ENCODE measurements at places on chromosomes 1 and 21.

GRCh38 chr1:88036345-88037014 is 647.6 kb upstream of the PKN2 start:
- no peak for DNase-seq

DNA sequence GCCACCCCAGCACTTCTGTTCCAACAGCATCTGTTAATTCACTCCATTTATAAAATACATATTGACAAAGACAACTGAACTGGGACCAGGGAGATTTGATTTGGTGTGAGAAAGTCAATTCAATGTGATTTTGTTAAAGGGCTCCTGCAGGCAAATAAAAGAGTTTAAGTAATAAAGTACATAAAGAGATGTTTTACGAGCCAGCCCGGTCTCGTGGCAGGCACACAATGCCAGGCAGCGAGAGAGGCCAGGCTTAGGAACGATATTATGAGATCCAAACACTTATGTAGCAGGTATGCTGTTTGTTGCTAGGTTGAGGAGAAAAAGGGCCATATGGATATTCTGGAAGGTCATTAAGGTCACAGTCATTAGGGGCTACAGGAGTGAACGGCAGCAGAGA is 227.1 kb downstream of the KCTD3 start:
- DNase-seq, result no peak

- peak; percentile 41 for DNase-seq
These were observed 53.3 kb downstream of the TOR1AIP2 start for GRCh38 chr1:179824265-179824664.

DNA sequence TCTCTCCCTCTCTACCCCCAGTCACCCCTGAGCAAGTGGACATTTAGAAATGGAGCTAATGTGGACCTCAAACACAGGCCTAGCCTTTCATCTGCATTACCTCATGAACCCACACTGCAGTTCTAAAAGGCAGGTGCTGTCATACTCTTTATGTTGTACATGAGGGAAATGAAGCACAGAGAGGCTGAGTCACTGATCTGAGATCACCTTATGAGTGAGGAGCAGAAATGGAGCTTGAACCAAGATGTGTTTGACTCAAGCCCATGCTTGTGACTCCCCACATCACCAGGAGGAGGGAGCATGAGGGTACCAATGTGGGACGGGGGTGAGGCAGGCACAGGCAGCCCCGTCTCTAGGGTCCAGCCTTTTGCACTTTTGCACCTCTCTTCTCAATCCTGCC is 702.8 kb downstream of the PTPRU start:
- DNase-seq, result no peak

- no peak for DNase-seq
These were observed 11.5 kb upstream of the HCRTR1 start for GRCh38 chr1:31605908-31606427.

GRCh38 chr1:232587141-232588008 is 42.6 kb downstream of the SIPA1L2 start:
- DNase-seq, result no peak

DNA sequence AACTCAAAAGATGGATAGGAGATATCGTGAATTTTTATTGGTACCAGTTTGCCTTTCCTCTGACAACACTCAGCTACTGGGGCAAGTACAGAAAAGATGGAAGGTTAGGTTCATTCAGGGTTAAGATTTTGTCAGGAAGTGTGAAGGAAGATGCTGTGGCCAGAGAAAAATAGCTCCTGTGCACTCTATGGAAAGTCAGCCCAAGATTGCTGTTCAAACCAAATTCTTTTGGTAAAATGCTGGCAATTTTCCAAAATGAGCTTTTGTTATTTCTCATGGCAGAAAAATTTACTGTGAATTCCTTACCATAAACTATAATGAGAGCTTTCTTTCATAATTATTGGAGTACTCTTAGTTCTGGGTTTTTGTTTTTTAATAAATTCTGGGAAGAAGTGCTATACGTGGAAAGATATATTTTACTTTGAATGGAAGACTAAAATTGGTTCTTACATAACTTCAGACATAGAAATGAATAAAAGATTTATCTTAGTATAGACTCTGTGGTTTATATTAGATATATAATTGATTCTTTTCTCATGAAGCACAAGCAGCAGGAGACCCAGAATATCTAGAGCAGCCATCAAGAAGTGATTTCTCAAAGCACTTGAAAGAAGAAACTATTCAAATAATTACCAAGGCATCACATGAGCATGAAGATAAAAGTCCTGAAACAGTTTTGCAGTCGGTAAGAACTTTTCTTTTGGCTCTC is 112.2 kb downstream of the USP25 start:
- no peak for DNase-seq

DNA sequence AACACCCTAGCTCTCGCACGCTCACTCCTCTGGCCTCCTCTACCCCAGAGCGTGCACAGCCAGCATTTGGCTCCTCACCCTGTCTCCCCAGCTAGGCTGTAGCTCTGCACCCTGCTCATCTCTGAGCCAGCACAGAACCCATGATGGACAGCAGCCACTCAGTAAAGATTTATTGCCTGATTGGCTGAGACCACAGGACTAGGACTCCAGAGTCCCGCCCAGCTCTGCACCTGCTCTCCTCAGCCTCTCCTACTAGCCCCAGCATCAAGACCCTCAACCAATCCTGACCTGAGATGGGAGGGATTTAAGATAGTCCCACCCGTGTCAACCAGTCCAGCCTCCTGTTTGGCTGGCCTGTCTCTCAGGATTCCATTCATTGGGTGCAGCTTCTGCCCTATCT is 9.3 kb downstream of the C1QB start:
- no peak for DNase-seq

DNA sequence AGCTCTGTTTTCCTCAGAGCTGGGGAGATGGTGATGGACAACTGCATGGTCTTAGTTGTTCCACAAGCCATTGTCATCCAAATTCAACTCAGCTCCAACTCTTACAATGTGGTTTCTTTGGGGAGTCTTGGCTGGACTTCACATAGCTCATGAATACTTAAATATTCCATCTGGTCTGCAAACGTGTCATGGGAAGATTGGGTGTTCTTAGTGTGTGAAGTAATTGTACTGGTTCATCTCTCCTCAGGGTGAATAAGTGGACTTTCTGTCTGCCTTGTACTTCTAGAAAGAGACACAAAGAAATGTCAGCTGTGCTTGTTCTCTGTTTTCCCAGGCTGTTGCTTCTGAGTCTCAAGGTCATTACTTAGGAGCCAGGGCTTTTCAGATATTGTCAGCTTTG is 106.6 kb downstream of the VPS13D start:
- DNase-seq, result no peak

- peak; percentile 79 for DNase-seq
These were observed 22.2 kb upstream of the HPDL start for GRCh38 chr1:45304311-45305081.

DNA sequence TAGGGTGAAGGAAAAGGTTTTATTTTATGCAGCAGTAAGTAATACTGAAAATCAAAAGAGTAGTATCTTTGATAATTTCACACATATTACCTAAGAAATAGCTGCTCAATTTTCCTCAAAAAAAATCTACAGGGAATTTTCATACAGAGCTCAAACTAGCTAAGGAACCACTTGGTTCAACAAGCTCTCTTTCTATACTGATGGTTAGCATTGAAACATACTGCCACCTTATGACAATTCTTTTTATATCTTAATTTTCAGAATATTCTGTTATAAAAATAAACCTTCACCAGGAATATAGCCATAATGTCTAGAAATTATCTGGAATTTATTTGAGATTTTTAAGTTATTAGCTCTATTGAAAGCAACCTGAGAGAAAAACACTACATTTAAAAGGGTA is 142.1 kb downstream of the DPYD start:
- DNase-seq, result no peak

GRCh38 chr1:243179720-243180119 is 75.4 kb downstream of the CEP170 start:
- no peak for DNase-seq

- DNase-seq, result no peak
These were observed 1.1 kb downstream of the ZBTB18 start for GRCh38 chr1:244052016-244052727.

DNA sequence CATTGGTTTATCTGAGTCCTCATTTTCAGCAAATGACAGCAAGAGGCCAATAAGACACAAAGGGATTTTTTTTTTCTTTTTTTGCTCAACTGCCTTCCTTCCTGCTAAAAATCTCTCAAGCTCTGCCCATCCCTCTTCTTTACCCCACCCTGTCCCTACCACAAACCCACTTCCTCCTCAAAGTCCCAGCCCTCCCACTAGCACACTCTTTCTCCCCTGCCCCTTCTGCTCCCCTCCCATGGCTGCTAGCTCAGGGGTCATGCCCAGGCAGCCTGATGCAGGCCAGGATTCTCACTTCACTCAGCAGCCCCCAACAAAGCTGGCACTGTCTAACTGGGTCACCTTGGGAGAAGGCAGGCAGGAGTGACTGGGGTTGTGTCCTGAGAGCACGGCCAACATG is 28.8 kb upstream of the PPP2R5A start:
- DNase-seq, result no peak

- no peak for DNase-seq
These were observed 12.4 kb downstream of the C1orf198 start for GRCh38 chr1:230855886-230856285.

DNA sequence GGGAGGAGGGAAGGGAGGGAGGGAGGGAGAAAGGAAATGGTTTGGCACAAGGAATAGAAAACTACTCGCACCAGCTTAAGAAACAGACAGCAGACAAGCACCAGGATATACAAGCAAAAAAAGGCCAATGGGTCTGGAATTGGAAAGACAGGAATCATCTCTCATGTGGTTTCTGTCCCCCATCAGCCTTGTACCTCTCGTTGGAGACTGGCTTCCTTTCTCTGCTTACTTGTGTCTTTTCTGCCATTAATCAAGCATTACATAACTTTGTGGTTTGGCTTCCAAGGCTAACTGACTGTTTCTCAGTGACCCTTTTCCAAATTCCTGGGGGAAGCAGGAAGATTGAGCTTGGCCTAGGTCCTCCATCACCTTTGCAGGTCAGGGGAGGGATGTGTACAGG is 11.8 kb upstream of the RALGPS2 start:
- no peak for DNase-seq

GRCh38 chr1:108113496-108113895 is 86.6 kb downstream of the SLC25A24 start:
- DNase-seq, result no peak

- DNase-seq, result peak; percentile 83
These were observed at the start of gene ZDHHC18 for GRCh38 chr1:26826261-26827105. Gene ZDHHC18 (plus strand): TSS chr1:26826688. CDS start chr1:26826805, 117 bp downstream.

GRCh38 chr1:213984387-213985208 is 3.2 kb upstream of the PROX1 start:
- peak; percentile 64 for DNase-seq

GRCh38 chr1:190169311-190170067 is 308.2 kb downstream of the BRINP3 start:
- DNase-seq, result no peak

DNA sequence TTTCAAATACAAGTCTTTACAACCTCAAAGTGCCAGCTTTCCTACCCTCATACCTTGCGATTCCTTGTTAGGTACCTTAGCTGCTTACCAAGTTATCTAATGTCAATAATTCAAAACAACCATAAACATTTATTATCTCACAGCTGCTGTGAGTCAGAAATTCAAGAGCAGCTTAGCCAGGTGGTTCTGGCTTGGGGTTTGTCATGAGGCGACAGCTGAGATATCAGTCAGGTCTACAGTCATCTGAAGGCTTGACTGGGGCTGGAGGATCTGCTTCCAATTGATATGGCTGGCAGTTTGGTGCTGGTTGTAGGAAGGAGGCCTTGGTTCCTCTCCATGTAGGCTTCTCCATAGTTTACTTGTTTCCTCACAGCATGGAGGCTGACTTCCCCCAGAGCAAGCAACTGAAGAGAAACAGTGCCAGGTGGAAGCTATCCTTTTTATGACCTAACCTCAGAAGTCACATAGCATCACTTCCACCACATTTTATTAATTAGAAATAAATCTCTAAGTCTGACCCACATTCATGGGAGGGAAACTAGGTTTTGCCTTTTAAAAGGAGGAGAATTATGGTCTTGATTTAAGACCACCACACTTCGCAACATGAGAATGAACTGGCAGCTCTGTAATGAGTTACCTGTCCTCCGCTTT is 103.3 kb upstream of the FGGY start:
- no peak for DNase-seq

DNA sequence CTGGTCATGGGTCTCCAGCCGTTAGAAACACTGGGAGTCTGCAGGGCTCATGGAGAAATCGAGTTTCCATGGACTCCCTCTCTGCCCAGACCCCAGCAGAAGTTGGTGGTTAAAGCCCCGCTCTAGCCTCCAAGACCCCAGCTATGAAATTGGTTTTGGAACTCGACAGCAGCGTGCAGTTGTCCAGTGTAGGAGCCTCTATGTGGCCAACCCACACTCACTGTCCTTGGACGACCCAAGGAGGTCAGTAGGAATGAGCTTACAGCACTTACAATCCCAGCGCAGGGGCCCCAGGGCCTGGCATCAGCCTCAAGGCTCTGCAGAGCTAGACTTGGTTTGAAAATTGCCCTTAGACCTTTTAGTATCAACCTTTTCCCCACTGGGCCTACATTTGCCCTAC is 3.2 kb upstream of the PRDM16 start:
- DNase-seq, result no peak

DNA sequence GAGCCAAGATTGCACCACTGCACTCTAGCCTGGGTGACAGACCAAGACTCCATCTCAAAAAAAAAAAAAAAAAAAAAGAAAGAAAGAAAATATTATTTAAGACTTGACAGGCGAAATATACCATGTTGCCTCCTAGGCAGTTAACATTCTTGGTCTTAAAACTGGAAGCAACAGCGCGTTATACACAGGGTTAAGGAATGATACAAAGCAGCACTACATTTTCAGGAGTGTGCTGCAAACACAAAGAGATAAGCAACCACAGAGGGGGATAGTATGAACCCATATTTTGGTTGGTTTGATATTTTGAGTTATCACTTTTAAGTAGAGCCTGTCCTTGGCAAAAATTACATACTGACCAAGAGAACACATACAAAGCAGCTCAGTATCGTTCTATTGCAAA is 25.1 kb downstream of the USP24 start:
- no peak for DNase-seq

DNA sequence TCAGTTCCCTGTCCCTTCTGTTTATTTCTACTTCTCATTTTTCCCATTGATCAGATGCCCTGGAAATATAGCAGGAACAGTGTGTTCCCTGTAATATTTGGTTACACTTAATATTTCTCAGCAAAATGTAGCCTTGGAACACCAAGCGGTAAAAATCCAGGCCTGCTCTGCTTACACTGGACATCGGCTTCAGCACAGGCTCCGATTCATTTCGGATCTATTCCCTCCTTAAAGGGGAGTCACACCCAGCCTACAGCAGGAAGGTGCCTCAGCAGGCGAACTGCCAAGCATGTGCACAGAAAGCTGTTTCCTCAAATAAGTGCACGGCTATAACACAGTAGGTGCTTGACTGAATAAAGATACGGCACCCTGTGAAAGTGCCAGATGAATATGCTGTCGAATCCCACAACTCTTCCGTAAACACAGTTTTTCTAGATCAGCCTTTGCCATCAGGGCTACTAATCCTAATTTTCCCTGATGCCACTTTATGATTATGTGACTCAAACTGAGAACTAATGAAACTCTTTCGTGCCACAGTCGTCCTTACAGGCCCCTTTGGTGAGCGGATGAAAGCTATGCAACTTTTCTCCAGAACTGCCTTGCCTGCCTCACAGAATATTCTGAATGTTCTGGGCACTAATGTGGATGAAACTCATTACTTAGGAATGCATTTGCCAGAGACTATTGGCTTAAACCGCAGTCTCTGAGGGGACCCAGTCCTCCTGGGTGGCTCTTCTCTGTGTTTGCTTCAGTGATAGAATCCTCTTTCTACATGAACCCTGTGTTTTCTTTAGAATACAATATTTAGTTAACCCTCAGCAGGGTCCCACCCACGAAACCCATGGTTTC is 275.5 kb upstream of the RUNX1 start:
- no peak for DNase-seq

Measured in left lobe of liver (tissue), 2 donors.